ENCODE measurements at places on chromosomes 7 and 10.

DNA sequence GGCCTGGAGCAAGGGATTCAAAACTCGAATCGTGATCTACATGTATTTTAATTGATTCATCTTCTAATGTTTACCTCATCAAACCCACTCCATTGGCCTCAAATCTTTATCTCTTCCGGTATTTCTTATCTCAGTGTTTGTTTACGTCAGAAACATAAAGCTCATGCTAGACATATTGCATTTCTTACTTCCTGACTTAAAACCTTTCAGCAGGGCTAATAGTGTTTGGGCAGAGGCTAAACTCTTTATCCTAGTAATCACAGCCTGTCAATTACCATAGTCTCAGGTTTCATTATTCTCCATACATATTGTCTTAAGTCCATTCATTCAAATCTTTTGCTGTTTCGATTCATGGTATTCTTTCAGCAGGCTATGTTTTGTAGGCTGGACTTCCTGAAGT, 81.3 kb upstream of the AGR3 start:
- no peak for DNase-seq

GRCh38 chr10:74049955-74050354, 52.0 kb downstream of the VCL start:
- no peak for DNase-seq

DNA sequence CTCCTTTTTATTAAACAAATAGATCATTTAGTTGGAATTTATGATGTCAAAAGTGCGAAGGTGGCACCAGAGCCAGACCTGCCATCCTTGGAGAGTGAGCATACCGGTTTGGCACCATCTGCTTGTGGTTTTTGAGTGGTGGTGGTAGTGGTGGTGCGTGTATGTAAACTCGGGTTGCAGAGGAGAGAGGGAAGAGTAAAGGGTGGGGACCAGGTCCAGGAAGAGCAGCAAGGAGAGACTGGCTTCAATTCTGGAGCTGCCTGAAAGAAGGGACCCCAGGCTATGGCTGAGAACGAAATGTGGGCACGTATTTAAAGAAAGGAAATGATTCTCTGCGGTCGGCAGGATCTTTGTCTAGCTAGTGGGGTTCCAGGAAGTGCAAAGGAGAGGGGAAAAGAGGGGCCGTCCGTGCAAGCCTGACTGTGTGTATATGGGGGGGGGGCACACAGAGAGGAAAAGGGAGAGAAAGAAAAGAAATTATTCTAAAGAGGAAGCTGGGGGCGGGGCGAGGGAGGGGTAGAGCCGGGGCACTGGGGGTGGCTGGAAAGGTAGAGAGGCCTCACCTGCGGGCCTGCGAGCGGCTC, 448 bp upstream of the GOLGA7B start:
- DNase-seq: no peak

DNA sequence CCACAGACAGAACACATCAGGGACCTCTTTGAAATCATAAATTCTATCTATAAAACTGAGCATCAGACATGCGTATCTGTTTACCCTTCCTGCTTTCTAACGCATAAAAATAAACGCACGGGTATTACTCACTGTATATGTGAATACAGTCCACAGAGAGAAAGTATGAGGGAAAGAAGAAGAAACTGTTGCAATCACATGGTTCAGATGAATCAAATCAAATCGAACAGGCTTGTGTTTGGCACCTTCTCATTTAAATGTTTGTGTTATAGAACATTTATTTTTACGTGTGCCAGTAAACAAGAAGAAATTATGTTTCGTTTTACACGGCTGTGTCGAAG, 322.0 kb downstream of the FRMD4A start:
- DNase-seq: no peak

GRCh38 chr10:36738738-36739431, 386.5 kb upstream of the ANKRD30A start:
- DNase-seq: no peak

- DNase-seq: no peak
Observed at GRCh38 chr7:132080467-132080866, 495.8 kb downstream of the PLXNA4 start.

- DNase-seq: no peak
Observed at GRCh38 chr10:100148353-100149211, 37.2 kb downstream of the ERLIN1 start.

DNA sequence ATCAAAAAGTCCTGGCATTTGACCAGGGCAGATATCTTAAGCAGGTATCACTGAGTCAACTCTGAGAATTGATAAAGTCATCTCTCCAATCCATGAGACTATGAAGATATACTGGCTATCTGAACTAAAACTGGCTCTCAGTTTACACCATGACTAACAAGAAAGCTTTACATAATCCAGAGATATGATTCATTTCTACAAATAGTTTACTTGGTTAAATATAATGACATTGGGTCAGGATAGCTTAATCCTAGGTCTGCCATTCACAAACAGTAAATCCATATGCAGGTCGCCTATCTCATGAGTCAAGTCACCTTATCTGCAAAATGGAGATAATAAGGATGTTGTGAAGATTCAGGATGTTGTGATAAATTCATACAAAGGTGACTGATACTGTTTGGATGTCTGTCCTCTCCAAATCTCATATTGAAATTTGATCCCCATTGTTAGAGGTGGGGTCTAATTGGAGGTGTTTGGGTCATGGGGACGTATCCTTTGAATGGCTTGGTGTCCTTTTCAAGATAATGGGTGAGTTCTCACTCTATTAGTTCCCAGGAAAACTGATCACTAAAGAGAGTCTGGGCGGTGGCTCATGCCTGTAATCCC, 117.4 kb downstream of the JMJD1C start:
- no peak for DNase-seq

GRCh38 chr7:28408960-28409715, 3.2 kb upstream of the CREB5 start:
- DNase-seq: peak; percentile 57

GRCh38 chr7:151520419-151521261, 945 bp upstream of the RHEB start:
- peak; percentile 61 for DNase-seq

DNA sequence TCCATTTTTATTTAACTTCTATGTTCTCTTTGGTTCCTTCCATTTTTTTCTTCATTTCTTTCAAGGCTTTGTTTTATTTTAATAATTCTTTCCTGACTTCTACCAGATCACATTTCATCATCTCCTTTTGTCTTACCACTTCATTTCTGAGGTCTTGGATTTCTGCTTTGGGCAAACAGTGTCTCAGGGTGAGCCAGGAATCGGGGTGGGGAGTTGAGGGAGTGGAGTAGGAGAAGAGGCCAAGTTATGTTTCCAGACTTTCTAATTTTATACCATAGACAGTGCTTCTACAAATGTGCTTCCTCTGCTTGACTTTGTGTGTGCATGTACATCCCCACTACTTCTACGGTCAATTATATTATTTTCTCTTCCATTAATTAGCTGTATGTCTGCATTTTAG, 112.1 kb downstream of the PRKG1 start:
- no peak for DNase-seq

GRCh38 chr10:70761727-70762350, 23.3 kb downstream of the TBATA start:
- DNase-seq: no peak

DNA sequence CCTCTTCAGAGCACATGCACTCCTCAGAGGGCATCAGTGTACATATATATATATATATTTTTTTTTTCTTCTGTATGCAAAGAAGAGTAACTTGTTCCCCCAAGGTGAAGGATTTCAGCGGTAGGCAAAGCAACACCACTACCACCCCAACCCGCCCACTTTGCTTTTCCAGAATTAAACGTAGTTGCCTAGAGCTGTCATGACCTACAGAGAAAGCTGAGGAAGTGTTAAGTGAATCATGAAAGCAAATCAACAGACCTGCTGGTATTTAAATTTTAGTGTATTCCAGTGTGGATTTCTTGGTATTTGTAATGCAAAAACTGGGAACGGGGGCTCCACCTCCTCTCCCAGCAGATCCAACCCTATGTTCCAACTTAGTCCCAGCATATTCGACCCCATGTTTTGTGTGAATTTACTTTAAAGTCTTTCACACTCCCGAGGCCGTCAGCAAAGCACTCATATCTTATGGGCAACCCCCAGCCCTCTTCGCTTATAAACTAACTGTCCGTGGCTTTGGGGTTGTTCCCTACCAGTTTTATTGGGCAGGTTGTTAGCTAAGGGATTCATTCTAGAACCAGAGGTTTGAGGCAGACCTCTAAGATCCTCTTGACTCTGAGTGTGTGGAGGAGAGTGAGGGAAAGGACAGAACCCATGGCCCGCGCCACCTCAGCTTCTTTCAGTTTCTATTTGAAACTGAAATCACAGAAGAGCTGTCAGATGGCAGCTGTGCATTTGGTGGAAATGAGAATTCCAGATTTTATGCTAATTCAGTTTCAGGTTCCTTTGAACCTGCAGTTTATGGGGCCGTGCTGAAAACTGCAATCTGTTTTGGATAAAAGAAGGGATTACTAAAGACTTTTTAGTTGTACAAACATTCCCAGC, 450.2 kb upstream of the GALNT17 start:
- no peak for DNase-seq

DNA sequence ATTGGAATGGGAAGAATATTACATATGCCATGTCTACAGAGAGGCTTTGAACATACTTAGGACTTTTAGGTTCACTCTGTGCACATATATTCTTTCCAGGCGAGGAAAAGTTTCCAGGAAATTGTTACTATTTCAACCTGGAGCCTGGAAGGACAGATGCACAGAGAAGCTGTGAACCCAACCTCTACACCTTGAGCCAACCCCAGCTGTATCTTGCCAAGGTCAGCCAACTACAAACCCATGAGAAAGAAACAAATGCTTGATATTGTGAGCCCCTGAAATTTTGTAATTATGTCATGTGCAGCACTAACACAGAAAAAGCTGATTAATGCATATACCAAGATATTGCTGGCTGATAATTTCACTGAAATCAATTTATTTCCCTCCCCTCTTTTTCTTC, 404.9 kb downstream of the GLRX3 start:
- DNase-seq: no peak

DNA sequence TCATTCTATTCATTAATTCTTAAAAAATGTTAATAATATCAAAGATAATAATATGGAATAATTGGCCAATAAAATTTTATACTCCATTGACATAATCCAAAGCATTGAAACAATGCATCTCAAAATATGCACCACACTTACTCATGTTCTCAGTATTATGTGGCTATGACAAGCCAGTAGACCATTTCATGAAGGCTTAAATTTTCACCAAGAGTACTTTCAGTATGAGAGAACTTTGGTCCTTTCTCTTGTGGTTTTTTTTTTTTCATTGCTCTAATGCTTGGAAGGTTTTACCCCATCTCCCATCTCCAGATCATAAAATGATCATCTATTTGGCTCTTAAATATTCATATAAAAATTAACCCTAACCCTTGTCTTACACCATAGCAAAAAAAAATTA, 45.5 kb upstream of the TMEM140 start:
- DNase-seq: no peak

DNA sequence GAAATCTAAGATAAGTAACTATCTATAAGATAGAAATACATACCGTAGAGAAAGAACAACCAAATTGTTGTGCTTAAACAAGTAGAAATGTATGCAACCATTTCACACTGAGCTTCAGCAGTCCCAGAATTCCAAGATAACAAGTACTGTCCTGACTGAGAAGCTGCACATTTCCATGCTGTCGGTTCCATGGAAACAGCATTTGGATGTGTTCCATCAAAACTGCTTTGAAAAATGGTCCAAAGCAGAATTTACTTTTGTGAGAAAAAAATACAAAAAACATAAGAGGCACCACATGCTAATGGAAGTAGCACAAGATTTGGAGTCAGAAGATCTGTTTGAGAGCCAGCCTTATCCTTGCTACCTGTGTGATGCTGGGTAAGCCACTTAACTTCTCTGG, 92.6 kb downstream of the MTERF1 start:
- DNase-seq: no peak

- DNase-seq: no peak
Observed at GRCh38 chr7:23404546-23405239, 65.6 kb downstream of the IGF2BP3 start.

- no peak for DNase-seq
Observed at GRCh38 chr7:31512166-31512565, 1.7 kb upstream of the ITPRID1 start.

DNA sequence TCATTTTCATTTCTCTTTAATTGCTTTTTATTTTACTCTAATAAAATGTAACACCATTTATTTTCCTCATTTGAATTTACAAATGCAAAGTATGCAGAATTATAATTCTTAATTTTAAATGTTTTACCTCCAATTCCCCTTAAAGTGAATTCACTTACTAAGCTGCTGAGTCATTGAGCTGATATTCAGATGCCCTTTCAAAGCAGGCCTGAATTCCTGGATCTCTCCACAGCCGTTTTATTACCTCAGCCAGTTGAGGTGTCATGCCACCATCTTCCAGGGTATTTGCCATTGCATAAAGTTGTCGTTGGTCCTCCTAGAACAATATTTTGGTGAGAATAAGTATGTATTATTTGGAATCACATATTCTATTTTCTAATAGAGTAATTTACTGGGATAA, 33.2 kb downstream of the GNAT3 start:
- no peak for DNase-seq

GRCh38 chr7:99021941-99022560, 121.9 kb downstream of the SMURF1 start:
- no peak for DNase-seq

DNA sequence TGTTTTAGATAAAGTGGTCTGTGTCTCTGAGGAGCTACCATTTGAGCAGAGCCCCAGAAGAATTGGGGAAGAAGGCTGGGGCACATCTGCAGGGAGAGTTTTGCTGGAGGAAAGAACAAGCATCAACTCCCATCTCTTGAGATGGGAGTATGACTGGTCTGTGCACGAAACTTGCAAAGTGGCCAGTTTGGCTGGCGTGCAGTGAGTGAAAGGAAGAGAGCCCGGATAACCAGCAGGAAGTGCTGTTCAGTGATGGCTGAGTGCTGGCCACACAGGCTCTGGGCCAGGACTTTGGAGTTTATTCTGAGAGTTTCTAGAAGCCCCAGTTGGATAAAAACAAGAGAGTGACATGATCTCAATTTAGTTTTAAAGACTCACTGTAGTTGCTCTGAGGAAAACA, 34.4 kb upstream of the SVIL start:
- no peak for DNase-seq

DNA sequence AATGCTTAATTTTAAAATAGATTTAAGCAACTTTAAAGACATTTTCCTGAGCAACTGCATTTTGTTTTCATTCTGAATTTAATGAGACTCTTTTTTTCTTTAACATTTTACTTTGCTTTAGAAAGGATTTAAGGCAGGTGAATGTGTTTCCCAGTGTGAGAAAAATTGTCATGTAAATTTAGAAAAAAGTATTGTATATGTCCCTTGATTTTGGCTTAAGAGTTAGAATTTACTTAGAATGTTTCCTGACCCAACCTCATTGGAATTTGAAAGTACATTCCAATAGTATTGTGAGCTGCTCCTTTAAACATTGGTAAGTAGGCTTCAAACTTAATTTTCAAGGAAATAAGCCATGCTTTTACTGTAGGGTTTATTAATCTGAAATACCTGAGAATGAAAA, 110.2 kb downstream of the PTEN start:
- DNase-seq: no peak

GRCh38 chr7:157690833-157691585, 354.2 kb downstream of the DNAJB6 start:
- peak; percentile 92 for DNase-seq

Data from NCI-H1092 (cell line).